Stimulated activated CD4-positive, alpha-beta T cell treated with anti-CD3 and anti-CD28 coated beads, Interleukin-2, amount 100 ng/mL, for 4 hours (primary cell): ENCODE measurements at places on chromosomes 7 and 10.

- no peak for DNase-seq
These were observed 87.9 kb downstream of the ACTR3B start for GRCh38 chr7:152847386-152847908.

GRCh38 chr10:25555865-25556264, 378.2 kb upstream of the MYO3A start:
- DNase-seq = no peak

- DNase-seq = peak; percentile 52
These were observed 2.1 kb downstream of the SNX10 start for GRCh38 chr7:26293569-26294308.

DNA sequence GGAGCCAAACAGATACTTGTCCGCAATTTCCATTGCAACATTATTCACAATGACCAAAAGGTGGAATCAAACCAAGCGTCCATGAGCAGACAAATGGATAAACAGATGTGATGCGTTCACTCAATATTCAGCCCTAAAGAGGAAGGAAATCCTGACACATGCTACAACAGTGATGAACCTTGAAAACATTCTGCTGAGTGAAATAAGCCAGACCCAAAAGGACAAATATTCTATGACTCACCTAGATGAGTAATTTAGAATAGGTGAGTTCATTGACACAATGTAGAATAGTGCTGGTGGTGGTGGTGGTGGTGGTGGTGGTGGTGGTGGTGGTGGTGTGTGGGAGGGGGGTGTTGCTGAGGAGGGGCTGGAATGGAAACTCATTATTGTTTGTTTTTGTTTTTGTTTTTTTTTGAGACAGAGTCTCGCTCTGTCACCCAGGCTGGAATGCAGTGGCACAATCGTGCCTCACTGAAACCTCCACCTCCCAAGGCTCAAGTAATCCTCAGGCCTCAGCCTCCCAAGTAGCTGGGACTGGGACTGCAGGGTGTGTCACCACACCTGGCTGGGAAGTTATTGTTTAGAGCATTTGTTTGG, 28.6 kb downstream of the SMKR1 start:
- DNase-seq = peak; percentile 16

- peak; percentile 58 for DNase-seq
These were observed 16.2 kb upstream of the ZFAND2A start for GRCh38 chr7:1175967-1176851.

DNA sequence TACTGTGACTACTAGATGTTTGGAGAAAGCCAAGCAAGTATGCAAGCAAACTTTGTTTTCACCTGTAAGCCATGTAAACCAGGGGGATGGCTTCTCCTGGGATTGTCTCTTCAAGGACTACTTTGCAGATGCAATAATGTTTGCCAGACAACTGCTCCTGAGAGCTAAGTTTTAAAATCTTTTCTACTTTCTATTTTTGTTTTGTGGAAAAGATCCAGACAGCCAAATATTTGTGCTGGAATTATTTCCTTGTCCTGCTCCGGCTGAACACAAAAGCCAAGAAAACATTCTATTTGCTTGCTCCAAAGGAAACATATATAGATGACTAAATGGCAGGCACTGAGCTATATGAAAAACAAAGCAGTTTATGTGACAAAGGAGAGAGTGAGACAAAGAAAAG, 51.6 kb downstream of the TFPI2 start:
- DNase-seq = no peak

DNA sequence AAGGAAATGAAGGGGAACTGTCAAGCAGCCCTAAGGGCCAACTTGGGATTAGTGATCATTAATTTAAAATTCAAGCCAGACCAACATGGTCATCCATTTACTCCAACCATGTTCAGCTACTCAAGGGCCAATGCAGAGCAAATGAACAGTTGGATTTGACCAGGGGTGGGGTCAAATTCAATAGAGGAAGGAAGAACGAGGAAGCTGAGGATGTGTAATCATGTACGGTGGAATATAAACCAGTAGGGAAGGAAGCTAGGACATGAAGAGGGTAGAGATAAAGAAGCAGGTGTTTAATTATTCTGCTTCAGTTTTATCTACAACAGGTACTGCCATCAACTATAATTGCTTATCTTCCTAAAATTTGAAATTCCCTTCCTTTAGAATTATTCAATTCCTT, 81.6 kb downstream of the HIBADH start:
- DNase-seq = no peak

DNA sequence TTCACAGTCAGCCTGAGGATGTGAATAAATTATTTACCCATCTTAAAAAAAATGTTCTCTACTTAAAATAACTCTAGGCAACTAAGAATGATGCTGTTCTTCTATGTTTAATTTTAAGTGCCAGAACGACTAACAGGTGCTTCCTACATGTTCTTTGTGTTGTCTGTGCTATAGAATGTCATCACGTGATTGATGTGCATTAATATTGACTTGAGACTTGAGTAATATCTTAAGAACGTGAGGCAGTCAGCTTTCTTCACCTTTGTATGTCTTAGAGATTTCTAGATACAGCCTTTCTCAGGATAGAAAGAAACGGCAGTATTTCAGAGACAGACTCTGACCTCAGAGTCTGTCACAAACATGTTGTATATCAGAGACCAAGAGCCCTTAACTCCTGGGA, 274.6 kb downstream of the KCND2 start:
- DNase-seq = no peak

- no peak for DNase-seq
These were observed 24.6 kb upstream of the BHLHA15 start for GRCh38 chr7:98186452-98187137.

DNA sequence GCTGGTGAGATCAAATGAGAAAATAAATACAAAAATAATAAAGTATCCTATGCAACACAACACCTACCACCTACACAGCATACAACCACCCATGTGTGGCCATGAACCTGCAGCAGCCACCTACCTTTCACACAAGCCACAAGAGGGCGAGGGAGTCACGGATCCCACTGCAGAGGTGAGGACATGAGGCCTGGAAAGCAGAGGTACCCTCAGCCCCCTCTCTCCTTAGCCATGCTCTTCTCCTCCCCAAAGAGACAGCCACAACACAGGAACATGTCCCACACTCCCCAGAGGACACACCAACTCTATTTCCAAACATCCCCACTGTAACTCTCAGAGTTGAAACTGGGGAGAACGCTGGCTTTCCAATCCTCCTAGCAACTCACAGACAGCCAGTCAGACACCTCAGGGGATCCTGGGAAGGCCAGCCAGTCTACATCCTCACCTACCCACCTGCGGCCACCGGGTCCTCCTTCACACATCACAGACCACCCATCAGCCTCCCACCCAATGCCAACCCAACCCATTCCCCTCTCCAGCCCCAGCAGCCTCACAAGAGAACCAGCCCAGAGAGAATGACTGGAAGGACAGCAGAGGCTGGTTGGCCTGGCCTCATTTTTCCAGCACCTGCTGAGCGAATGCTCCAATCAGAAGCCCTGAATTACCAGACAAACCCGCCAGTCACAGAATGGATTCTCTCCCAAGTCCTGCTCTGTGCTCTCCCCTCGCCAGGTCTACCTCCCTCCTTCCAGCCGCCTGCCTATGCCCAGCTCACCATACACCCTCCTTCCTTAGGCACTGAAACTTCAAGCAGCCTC, 18.4 kb downstream of the DLG5 start:
- DNase-seq = no peak
